Activated CD8-positive, alpha-beta memory T cell treated with anti-CD3 and anti-CD28 coated beads for 48 hours (primary cell): ENCODE measurements at places on chromosomes 11 and 22.

DNA sequence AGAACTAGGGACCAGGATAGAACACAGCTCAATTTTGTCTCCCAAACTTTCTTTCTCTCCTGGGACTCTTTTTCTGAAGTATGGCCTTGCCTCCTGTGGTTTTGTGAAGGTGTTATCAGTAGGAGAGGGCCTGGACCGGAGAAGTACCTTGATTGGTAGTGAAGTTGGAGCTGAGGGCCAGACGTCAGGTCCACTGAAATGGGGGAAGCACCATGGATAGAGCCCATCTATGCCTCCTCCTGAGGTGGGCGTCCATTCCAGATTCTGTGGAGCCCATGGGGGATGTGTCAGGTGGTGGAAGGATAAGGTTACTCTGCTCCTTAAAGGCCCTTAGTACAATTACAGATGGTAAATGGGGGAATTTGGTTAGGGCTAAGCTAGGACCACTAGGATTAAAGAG is 109.7 kb downstream of the INSC start:
- DNase-seq = no peak

GRCh38 chr11:64522843-64523380 is 68.1 kb upstream of the SLC22A12 start:
- DNase-seq = no peak

DNA sequence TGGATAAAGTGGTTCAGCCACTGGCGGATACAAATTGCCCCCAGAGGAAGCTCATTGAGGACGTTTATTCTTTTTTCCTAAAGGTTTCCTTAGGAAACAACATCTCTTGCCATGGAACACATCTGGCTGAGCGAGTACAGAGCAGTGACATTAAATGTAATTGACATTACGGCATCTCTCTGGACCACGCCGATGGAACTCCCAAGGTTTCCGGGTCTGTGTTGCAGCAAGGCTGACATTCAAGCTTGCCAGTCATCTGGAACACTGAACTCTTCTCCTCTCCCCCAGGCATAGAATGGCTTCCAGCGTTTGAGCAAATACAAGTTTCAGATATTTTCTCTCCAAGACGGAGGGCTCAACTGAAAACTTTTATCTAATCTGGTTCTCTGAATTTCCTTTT is 42.1 kb downstream of the CLMP start:
- no peak for DNase-seq

GRCh38 chr11:86983021-86983488 is 27.9 kb upstream of the FZD4 start:
- DNase-seq = no peak

GRCh38 chr11:121091492-121092152 is 9.4 kb upstream of the TECTA start:
- DNase-seq = no peak

DNA sequence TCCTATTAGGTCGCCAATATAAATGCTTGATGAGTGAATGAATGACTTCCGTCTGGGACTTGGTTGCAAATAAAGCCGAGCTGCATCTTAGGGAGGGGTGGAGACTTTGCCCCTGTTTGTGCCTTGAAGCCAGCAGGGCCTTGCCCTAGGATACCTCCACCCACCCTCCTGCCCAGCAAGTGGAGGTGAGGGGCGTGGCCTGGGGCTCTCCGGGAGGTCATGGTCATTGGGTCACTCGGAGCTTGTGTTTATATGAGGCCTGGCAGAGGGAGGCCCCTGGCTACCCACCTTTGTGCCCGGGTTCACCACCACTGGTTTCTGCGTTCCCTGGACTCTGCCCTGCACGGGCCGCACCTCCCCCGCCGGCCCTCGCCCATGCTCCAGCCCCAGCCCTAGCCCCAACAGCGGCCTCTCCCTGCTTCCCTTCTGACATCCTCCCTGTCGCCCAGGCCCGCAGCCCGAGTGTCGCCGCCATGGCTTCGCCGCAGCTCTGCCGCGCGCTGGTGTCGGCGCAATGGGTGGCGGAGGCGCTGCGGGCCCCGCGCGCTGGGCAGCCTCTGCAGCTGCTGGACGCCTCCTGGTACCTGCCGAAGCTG is 4.3 kb downstream of the MPST start:
- DNase-seq = no peak

DNA sequence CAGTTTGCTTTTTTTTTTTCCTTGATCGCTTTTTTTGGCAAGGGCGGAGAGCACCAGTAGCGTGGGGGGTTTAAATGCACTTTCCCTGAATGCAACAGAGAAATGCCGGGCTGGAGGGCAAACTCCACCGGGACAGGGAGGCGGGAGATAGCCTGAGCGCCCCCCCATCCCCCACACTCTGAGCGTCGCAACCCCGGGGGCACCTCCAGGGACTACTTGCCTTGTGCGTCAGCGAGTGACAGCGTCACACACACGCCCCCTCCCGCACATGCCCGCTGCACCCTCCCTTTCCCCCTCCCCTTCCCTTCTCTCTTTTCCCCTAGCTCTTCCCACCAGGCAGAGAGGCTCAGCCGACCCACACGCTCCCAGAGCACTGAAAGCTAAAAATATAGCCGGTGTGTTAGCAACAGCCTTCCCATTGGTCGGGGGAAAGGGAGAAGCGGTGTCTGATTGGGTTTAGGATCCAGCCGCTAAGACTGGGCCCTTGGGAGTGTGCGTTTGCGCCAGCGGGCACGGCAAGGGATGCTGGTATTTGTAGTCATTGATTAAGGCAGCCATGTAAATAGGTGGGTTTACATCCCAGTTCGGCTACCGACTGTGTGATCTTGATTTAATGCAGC is 1.7 kb upstream of the TOB2 start:
- DNase-seq = peak; percentile 75

DNA sequence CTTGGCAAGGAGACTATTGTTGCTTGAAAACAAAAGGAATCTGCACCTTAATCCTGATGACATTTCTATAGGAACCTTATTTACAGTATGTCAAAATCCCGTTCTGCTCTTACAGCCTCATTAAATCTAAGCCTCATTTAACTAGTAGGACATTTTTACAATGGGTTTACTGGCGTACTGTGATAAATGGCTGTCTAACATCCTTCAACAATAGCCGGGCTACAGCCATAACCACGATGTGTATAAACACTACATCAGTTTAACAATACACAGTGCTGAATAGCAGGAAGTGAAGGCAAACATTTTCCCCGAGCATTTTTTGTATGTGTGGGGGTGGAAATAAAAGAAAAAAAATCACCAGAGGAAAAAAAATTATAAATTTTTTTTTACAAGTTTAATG is 131.2 kb downstream of the ARL14EP start:
- no peak for DNase-seq

DNA sequence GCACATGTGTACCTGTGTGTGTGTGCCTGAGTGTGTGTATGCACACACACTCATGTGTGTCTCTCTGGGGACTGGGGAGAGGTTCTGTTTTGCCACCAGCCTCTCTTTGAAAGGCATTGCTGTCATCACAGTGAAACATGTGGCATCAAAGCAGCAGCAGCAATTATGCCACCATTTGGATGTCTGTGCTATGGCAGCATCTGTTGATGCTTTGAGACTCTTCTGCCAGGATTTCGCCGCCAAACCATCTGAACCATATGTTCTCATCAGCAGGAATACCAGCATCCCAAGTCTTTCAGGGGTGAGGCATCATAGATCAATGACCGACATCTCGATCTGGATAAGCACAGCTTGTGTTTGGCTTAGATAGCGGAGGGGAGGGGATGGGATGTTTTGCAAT is 168.6 kb downstream of the FAT3 start:
- DNase-seq = no peak

GRCh38 chr11:130631119-130631518 is 182.7 kb downstream of the ADAMTS15 start:
- DNase-seq = no peak

GRCh38 chr11:121610706-121611105 is 157.9 kb upstream of the SORL1-AS1 start:
- DNase-seq = no peak

GRCh38 chr11:72338741-72339140 is 94.8 kb upstream of the PHOX2A start:
- DNase-seq = no peak

- DNase-seq = no peak
Observed at GRCh38 chr11:118175993-118176777, at the start of gene SCN2B. TSS of gene SCN2B (minus strand) at chr11:118176639. CDS start at chr11:118176431, 208 bp downstream.

GRCh38 chr11:123233975-123234334 is 38.9 kb upstream of the CLMP start:
- no peak for DNase-seq

- no peak for DNase-seq
Observed at GRCh38 chr11:108278546-108278945, 55.7 kb downstream of the ATM start.

GRCh38 chr11:45906096-45906682 is 882 bp downstream of the FREY1 start:
- no peak for DNase-seq

DNA sequence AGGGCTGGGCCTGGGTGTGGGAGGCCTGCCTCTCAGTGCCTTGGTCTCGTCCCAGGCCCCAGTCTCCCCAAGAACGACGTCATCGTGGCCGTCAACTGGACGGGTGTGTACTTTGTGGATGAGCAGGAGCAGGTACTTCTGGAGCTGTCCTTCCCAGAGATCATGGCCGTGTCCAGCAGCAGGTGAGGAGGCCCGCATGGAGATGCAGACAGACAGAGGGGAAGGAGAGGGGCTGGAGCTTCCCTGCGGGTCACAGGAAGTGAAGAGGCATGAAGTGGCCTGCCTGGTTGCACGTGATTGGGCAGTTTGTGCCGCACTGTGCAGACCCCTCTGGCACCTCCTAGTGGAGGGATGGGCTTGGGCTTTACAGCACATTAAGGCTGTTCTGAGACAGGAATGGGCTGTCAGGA is 70.4 kb downstream of the MYO7A start:
- no peak for DNase-seq

DNA sequence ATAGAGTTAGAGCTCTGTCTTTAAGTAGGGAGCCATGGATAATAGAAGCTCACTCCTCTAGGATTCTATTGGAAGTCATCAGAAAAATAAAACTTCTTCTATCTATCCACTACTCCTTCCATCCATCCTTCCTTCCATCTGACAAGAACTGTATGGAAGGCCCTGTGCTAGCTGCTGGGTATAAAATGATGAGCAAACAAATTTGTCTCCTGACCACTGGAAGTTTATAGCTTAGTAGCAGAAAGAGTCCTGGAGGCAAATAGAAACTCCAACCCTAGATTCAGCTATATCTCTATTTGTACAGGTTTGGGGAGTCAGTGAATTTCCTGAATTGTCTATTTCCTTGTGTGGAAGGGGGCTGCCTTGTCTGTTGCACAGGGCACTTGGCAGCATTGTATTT is 136.6 kb downstream of the ME3 start:
- no peak for DNase-seq

DNA sequence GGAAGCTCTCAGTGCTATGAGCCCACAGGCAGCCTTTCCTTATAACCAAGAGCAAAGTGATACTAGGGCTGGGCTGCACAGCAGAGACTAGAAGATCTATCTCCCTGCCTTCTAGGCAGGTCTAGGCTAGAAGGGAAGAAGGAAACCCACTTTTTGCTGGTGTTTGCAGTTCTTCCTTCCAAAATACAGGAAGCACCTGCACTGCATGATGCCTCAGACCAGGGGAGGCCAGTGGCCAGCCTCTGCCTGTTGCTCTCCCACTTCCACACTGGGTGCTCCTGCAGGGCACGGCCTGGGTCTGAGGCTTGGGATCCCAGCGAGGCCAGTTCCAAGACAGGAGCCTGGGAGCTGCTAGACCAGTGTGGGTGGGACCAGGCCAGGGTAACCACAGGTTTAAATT is 6.0 kb upstream of the UCP3 start:
- no peak for DNase-seq

DNA sequence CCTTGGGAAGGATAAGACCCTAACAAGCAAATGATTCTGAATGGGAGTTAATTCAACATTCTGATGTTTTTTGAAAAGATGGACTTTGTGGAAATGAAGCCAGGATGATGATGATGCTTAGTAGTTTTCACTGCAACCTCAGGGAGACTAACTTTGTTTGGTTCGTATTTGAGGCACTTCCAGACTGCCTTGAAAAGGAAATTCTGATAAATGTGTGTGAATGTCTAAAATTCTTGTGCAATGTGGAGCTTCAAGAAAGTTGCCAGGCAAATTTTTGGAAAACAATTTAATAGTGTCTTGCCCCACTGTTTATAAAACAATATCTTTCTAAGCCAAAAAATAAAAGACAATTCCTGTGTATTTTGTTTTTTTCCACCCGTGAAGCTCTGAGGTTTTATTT is 11.2 kb upstream of the NAV2 start:
- no peak for DNase-seq

DNA sequence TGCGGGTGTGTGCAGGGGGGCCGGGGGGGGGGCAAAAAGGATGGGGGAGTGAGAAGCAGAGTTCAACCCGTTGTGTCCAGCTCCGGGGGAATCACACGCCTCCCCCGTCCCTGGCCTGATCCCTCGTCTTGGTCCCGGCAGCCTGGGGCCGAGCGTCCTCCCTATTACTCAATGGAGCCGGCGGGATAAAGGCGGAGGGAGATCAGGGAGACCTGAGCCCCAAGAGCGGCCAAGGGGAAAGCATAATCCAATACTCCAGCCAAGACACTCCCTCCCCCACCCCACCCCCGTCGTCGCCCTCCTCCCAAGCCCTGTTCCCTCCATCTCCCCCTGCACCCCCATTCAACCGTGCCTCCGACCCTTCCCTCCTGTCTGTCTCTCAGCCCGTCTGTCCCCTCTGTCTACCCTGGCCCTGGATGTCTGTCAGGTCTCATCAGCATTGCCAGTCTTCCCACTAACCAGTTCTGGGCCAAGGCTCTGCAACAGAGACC is 2.6 kb downstream of the PHOX2A start:
- DNase-seq = no peak

- DNase-seq = no peak
Observed at GRCh38 chr22:38453996-38454352, 1.0 kb downstream of the KCNJ4 start.

GRCh38 chr11:64131683-64132190 is 34.2 kb downstream of the MACROD1 start:
- no peak for DNase-seq

DNA sequence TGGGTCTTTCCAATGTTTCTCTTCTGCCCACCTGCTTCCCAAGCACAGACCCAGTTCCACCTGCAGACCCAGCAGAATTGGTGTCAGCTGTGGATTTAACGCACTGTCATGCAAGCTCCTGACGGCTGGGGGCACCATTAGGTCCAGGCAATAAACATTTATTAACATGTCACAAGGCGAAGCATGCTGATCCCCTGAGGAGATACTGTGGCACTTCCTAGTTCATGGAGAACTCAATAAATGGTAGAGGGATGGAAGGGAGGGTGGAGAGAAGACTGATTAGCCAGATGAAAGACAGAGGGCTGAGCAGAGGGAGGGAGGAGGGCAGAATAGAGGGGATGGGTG is 68.3 kb upstream of the TSPAN18 start:
- no peak for DNase-seq

DNA sequence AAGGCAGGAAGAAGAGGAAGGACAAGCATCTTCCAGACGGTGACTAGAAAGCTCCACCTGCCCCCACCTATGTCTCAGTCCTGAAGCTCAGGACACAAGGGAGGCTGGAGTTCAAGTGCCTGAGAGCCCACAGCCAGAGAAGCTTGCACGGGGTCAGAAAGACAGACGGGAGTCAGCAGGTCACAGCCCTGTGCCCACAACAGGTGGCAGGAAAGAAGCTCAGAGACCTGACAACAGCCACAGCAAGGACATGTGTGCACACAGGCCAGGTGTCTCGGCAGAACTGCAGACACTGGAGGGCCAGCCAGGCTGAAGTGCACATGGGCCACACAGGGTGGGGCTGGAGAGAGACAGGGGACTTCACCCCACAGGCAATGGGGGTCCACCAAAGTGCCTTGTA is 37.2 kb upstream of the MOB2 start:
- no peak for DNase-seq

- DNase-seq = no peak
Observed at GRCh38 chr11:128581561-128582272, 5.6 kb downstream of the ETS1 start.
